ENCODE measurements at places on chromosomes 5 and 9.

DNA sequence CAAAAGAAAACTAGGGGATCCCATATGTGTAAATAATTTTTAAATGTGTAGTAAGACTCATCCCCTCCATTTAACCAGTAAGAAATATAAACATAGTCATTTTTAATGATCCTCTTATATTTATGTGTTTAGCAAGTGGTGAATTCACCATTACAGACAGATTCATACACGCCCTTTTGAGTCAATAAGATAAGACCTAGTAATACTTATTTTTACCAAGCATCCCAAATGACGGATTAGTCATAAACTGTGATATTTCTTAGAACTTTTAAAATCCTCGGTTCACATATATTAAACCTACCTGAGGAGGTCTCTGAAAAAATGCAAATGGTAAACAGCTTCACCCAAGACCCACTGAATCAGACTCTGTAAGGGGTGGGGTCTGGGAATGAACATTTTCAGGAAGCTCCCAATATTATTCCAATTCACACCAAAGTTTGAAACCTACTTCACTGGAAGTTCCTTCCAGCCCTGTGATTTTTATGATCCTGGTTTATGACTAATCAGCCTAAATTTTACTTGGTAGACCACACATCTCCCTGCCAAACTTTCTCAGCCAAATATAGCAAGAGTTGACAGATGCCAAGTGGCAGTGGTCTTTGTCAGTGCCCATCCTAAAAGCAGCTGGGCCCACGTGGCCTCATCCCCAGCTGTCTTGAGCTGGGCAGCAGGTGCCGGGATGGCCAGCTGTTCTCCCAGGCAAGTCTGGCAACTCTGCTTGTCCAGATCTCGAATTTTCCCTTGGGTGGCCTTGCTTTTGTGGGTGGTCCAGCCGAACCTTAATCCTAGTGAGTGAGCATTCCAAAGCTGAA is 559.0 kb upstream of the RGMB start:
- DNase-seq = no peak

GRCh38 chr5:64229163-64229774 is 63.6 kb downstream of the RNF180 start:
- DNase-seq = peak; percentile 55

DNA sequence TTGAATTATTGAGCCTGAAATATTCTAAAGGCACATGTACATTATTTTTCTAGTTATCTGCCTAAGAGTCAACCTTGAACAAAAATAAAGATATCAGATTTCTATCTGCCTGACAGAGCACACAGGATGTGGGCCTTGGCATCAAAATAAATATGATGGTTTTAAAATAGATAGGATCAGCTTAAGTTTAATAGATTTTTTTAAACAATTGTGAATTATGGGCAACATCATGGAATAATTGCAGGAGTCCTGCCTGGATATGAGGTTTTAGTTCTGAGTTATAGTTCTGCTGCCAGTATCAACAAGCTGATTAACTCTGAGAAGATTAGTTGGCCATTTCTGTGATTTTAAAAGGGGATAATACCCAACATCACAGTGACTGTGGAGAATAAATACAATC is 107.0 kb upstream of the PCA3 start:
- DNase-seq = no peak

DNA sequence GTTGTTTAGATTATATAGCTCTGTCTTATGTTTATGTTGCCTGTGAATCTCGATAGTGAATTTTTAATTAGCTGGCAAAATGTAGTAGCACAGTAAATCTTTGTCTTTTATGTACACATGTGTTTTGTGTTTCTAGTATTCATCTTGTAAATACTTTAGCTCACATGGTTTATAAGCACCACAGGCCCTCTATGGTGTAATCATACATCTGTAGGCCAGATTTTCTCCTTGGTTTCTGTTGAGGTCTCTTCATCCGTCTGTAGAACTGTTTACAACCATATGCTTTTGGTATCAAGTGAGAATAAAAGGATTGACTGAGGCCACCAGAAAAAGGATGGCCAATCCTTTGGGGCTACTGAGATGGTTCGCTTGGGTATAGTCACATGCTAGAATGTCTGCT is 45.0 kb downstream of the PRR16 start:
- DNase-seq = no peak

DNA sequence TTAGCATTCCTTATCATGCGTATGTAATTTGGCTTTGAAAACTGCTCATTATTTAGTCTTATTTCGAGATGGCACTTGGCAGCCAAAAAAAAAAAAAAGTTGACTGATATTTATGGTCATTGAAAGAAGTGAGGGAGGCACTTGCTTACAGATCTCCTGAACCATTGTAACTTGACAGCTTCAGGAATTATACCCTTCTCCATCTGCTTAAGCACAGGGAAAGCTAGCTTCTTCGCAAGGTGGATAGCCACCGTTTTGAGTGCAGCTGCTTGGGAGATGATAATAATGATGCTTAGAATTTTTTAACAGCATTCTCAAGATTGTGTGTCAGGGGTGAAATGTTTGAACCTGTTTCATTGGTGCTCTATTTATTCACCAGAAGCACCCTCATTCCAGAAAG is 116.1 kb downstream of the GIN1 start:
- DNase-seq = no peak

- DNase-seq = no peak
These were observed 53.7 kb downstream of the GGTA1 start for GRCh38 chr9:121445986-121446385.

DNA sequence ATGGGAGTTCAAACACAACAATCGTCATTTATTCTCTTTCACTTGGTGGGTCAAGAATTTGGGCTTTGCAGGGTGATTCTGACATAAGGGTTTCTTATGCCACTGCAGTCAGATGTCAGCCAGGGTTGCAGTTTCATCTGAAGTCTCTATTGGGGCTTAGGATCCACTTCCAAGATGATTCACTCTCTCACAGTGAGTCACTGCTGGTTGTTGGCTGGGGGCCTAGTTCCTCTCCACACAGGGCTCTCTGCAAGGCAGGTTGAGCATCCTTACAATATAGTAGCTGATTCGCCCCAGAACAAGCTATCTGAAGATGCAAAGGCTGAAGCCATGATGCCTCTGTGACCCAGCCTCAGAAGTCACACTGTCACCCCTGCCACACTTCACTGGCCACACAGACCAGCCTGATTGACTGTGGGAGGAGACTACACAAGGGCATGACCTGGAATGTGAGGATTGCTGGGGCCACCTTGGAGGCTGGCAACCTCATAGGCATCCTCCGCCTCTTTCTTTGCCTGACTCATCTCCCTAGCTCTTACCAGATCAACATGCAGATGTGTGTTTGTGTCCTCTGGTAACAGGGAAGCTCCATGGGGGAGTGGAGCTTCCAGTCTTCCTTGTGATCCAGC is 4.5 kb upstream of the CARD19 start:
- no peak for DNase-seq
